ENCODE measurements at places on chromosomes 4 and X.

DNA sequence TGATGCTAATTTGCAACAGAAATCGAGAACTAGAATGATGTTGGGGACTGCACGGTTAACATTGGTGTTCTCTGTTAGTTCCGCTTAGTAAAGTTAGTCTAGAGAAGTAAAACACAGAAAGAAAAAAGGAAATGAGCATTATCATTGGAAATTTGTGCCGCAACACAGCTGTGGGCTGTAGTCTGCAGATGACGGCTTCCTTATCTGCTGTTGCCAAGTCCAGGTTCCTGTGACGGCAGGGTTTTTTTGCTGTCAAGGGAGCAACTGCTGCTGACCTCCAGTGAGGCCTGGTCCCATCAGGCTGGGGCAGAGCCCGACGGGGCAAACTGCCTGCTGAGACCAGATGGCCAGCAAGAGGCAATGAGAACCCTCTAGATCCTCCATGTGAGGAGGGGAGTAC lies 38.9 kb upstream of the PHEX start:
- no peak for DNase-seq

- no peak for DNase-seq
Measured at GRCh38 chr4:144463896-144464295, 182.1 kb upstream of the HHIP start.

GRCh38 chr4:142984871-142985585 lies 138.9 kb upstream of the INPP4B start:
- peak; percentile 10 for DNase-seq

DNA sequence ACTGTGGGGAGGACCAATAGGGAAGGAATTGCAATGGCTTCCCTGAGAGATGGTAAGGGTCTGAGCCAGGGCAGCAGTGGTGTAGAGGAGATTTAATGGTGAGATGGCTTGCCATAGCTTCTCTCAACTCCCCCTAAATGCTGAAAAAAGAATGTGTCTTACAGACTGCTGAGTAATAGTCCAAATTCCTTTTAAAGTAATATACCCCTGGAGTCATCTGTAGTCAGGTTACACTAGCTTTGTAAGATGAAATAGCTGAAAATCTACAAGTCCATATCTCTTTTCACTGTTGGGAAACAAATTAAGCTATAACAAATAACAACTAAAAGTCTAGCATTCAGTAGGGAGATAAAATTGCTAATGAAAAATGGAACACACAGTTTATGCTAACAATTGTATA lies 33.5 kb downstream of the MAPK10 start:
- DNase-seq, result no peak

DNA sequence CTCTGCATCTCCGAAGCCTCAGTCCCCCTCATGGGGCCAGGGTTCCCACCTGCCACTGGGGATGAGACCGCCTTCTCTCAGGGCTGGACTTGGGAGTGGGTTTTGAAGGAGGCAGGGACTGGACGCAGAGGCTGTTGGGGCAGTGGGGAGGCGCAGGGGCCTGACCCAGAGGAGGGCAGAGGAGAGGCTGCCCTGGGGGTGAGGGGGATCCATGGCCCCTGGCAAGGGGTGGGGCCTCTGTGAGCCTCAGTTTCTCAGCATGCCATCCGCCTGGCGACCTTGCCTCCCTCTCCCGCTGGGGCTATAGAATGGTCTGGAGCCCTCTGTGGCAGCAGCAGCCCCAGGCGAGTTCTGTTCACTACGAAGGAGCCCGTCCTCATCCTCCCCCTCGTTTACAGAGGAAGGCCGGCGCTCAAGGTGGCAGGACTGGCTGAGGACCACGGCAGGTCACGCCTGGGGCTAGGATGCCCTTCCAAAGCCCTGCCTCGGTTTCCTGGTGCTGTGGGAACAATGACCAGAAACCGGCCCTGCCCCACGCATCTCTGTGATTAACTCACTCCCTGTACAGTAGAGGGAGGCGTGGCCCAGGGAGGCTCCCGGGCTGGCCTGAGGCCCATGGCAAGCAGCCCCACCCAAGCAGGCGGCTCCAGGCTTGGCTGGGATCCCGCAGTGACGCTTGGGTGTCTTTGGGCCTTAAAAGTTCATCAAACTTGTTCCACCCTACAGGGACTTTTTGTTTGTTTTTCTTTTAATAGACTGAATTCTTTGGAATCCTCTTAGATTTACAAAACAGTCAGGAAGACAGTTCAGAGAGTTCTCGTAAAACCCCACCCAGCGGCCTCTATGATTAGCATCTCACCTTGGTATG lies 16.0 kb upstream of the SH3TC1 start:
- DNase-seq, result peak; percentile 54

GRCh38 chr4:93876754-93877153 lies 48.2 kb downstream of the ATOH1 start:
- no peak for DNase-seq

DNA sequence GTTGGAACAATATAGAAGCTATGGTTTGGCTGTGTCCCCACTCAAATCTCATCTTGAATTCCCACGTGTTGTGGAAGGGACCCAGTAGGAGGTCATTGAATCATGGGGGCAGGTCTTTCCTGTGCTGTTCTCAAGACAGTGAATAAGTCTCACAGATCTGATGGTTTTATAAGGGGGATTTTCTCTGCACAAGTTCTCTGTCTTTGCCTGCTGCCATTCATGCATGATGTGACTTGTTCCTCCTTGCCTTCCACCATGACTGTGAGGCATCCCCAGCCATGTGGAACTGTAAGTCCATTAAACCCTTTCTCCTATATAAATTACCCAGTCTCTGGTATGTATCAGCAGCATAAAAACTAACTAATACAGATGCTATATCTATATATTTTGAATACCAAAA lies 135.2 kb upstream of the EDNRA start:
- DNase-seq, result no peak

DNA sequence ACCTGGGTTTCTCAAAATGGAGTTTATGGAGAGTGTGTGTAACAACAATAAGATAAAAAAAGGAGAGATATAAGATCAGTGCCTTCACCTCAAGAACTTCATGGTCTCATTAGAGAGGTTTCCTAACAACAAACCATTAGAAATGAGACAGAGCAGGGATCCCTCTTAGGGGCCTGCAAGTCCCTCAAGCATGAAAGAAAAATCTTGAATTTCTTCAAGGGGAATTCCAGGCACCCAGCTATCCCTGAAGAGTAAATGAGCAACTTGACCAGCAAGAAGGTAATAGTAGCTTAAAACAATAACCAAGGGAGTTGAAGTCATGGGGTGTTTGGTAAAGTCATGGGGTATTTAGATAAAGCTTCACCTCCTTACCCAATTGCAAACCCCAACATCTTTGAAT lies 49.7 kb upstream of the TLR3 start:
- DNase-seq, result no peak

DNA sequence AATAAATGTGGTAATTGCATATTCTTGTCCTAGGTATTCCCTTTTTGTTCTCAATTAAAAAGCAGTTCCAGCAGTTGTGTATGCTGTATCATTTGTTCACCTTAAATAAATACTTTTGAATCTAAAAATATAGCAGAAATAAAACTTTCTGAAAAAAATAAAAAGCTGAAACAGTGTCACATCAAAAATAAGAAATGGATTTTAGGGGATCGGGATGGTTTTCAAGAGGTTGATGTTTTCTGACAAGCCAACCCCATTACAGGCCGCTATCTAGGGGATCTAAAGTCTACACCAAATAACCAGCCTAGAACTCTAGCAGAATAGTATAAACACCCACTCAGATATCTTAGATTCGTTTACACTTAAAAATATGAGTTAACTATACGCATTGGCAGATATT lies 95.4 kb upstream of the MAML3 start:
- no peak for DNase-seq

DNA sequence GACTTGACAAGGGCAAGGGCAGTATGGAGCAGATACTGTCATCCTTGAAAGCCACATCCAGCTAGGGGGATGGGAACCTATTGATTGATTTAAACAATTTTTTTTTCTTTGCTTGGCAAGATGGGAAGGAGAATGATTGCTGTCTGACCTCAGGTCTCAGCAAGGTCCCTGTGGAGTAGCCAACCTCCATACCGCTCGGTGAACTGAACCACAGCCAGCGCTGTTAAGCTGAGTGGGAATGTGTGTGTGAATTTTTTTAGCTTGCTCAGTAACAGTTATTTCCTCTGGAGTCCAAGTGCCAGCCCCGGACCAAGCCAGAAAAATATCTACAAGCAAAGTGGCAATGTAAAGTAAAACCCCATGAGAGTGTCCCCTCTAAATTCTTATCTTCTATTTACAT lies 25.9 kb downstream of the DCX start:
- no peak for DNase-seq

DNA sequence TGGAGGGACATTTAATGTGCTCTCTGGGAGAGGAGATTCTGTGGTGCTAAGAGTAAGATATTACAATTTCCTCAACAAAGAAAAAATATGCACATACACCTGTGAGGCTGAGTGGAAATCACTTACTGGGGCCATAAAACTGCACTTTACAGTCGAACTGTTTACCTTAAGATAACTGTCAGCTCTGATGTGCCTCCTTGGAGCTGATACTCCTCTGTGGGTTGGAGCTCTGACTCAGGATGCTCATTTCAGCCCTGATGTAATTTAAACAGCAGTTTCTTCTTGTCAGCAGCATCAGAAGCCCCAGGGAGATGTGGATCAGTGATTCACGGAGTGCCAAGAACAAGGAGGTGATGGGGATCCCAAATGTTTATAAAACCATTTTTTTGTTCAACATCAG lies 241.9 kb upstream of the SFRP2 start:
- no peak for DNase-seq

Data from SW480 (cell line).